Stimulated activated CD4-positive, alpha-beta T cell treated with anti-CD3 and anti-CD28 coated beads, Interleukin-12 subunit alpha, Interleukin-12 subunit beta, amount 100 ng/mL, for 24 hours (primary cell): ENCODE measurements at places on chromosomes 2 and 18.

DNA sequence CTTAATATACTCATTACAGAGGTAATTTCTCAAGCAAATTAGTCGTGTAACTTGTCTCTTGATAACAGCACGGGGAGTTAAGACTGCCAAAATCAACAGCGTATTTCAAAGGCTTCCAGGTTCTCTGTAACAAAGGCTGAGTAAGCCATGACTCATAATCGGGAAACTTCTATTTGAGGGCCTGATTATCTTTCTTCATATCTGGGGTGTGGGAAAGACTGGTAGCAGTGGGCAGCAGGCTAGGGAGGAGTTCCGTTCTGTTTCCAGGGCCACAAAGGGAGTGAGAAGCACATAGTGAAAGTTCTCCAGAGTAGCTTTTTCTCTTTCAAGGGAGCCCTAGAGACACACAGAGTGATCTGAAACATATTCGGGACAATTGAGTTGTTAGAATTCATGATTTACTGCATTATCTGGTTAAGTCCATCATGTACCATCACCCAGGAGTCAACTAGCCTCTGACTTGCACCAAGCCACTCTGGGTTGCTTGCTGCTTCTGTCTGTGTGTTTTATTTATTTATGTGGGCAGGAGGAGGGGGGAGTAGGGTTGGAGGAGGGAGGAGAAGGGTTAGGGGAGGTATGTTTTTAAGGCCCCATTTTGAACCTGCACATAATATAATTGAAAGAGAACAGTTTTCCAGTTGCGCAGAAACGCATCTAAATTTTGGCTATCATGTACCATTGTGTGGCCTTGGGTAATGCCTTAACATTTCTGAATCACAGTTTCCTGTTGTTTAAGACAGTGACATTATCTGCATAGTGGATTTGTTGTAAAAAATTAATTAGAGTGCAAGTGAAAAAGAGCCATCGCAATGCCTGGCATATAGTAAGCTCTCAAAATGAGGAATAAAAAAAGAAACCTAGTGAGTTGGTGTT lies 80.5 kb upstream of the ITPRID2 start:
- no peak for DNase-seq

DNA sequence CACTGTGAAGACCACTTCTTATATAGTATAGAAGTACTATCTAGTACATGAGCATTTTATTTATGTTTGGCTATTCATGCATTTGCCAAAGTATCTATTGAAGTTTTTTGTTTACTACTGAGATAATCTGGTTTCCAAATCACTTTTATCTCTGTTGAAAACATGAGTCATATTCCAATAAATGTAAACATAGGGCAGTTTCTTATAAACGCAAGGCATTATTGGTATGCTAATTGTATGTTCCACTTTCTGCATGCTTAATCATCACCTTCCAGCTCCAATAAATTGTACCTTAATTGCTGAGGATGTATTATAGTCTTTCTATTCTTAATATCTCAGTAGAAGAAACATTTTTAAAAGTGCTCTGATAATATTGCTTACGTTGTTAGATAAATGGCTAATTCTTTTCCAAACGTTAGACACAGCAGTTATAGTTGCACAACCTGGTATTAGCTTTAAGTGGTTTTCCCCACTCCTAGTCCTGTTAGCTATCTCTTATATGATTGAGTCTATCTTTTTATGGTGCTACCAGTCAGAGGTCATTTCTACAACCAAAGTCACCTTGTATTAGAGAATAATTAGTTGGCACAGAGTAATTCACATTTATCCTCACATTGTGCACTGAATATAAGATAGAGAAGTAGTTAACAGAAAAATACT lies 17.2 kb downstream of the ITGA4 start:
- no peak for DNase-seq

GRCh38 chr2:106358081-106358480 lies 110.1 kb downstream of the RGPD3 start:
- no peak for DNase-seq

DNA sequence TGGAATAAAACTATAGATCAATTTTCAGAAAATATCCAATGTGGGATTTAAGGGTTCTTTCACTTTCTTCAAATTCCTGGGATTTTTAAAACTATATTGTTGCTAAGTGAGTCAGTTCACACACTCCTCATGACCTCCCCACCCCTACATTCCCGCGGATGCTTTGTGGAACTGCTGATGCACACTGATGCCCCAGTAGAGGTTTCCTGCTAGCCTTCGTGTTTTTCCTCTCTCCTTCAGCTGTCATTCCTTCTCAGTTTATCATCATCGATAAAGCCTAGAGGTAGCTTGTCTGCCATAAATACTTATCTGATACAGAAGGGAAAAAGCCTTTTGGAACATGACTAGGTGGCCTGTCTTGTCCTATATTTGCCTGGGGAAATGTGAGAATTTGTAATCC lies 67.4 kb upstream of the GALNT5 start:
- DNase-seq, result no peak

- DNase-seq, result no peak
Observed at GRCh38 chr18:70397259-70397925, 108.5 kb downstream of the SOCS6 start.

- DNase-seq, result peak; percentile 46
Observed at GRCh38 chr2:190678444-190679162, 29.7 kb downstream of the NAB1 start.

GRCh38 chr18:48105317-48105716 lies 174.9 kb upstream of the SMAD2 start:
- DNase-seq, result no peak

GRCh38 chr2:206657087-206657486 lies 14.8 kb downstream of the FAM237A start:
- no peak for DNase-seq

DNA sequence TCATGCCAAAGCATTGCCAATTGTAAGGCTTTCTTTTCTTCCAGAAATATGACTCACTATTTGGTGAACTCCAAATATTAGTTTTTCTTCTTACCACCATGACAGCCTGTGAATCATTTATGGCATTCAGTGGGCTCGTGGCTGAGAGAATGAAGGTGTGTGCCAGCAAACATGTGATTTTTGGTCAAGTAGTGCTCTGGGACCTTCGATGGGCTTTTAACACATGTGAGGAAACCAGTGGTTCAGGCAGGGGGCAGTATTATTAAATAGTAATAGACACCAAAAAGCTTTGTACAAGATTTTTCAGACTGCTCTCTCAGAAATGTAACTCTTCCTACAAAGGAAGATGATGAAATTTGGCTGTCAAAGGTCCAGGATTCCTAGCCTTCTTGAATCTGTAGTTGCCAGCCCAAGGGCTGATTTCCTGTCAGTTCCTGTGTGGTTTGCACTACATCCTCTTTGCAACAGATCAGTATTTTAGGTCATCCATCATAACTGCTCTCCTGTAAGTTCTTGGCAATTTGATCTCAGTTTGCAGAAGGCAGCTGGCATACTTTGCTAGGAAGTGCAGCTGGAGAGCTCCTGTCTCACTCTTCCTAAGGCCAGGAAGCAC lies 64.3 kb downstream of the BABAM2 start:
- no peak for DNase-seq

GRCh38 chr2:197247083-197247482 lies 63.5 kb downstream of the ANKRD44 start:
- DNase-seq, result no peak

GRCh38 chr2:19711470-19712372 lies 190.1 kb downstream of the TTC32 start:
- no peak for DNase-seq

DNA sequence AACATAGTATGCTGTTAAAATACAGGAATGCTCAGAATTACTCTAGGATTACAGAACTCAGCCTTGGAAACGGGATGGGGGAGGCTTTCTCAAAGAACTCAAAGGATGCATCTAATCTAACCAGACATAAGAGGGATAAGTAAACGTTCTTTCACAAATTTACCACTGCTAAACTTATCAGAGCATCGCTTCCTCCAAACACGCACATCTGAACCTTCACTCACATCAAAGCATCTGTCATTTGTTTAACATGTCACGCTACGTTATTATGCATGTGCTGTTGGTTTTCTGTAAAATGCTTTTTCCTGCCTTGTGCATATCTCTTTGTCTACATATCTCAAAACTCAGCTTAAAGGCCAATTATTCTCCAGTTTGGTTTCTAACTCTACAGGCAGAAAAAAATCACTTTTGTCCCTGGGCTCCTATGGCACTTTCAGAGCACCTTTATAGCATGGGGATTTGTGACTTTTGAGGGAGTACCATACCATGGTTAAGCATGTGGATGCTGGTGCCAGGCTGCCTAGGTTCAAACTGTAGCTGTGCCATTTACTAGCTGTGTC lies 106.7 kb upstream of the FSHR start:
- DNase-seq, result no peak

- no peak for DNase-seq
Observed at GRCh38 chr2:44954889-44955592, 13.5 kb downstream of the SIX3 start.

- no peak for DNase-seq
Observed at GRCh38 chr2:149346272-149346671, 15.9 kb downstream of the LYPD6 start.

- no peak for DNase-seq
Observed at GRCh38 chr2:140502951-140503630, 1627.7 kb downstream of the LRP1B start.

DNA sequence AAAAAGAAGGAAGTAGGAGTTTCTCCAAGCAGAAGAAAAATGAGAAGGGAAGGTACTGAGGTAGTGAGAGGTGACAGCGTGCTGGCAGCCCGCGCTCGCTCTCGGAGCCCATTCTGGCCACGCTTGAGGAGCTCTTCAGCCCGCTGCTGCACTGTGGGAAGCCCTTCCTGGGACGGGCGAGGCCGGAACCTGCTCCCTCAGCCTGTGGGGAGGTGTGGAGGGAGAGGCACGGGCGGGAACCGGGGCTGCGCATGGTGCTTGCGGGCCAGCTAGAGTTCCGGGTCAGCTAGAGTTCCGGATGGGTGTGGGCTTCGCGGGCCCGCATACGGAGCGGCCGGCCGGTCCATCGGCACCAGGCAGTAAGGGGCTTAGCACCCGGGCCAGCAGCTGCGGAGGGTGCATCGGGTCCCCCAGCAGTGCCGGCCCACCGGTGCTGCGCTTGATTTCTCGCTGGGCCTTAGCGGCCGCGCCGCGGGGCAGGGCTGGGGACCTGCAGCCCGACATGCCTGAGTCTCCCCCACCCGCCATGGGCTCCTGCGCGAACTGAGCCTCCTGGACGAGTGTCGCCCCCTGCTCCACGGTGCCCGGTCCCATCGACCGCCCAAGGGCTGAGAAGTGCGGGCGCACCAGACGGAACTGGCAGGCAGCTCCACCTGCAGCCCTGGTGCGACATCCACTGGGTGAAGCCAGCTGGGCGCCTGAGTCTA lies 11.1 kb upstream of the CYS1 start:
- DNase-seq, result no peak

DNA sequence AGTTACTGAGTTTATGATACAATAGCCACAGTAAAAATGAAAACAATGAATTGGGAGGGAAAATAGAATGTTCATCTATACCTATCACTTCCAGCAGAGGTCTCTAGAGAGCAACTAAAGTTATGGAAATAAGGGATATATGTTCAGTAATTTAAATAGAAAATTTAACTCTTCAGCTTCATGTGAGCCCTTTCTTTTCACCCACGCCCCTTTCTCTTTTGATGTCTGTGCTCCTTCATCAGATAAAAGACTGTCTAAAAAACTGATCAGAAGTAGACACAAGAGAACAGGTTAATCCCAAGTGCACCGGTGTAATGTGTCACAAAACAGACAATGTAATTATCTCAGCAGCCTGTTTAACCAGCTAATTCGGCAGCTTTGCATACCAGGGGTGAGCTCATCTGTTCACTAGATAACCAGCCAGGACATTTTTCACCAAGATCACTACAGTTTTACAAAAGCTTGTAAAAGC lies 238.5 kb upstream of the ERBB4 start:
- DNase-seq, result no peak

GRCh38 chr2:171568089-171568488 lies 45.8 kb downstream of the CYBRD1 start:
- DNase-seq, result no peak

- DNase-seq, result no peak
Observed at GRCh38 chr2:101509499-101510284, 34.8 kb upstream of the RFX8 start.

DNA sequence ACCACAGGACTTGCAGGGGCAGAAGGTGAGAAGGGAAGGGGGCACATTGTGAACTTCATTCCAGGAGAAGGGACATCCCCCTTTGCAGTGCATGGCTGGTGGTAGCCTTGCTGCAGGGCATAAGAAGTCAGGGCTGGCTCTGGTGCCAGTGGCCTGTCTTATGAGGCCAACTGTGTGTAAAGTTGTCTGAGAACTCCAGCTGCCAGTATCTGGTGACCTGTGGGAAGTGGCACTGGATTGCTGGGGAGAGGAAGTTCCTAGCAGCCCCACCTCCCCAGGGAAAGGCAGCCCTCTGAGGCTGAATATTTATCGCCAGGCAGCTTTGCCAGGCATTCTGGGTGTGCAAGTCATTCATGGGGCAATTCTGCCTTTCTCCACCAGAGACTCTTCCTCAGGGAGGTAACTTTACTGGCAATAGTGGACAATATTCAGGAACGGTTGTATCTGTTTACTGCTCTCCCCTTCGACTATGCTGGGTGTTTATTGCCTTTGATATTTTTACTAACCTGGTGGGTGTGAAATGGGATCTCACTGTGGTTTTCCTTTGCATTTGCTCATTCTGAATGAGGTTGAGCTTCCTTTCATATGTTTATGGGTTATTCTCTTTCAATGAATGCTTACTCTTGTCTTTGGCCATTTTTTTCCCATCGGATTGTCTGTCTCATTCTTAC lies 12.3 kb downstream of the TRPM8 start:
- DNase-seq, result no peak

DNA sequence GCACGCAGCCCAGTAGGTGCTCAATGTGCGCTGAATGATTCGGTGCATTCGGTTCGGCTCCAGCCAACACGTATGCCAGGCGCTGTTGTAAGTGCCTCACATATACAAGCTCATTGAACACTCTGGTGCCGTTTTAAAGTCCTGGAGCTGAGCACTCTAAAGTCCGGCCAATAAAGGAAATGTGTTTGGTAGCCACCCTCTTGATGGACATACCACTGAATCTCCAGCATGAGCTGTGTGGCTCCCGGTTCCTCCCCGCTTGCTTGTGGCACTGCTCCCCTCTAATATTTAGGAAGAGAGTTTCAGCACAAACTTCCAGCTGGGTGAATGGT lies 112.1 kb downstream of the MCFD2 start:
- no peak for DNase-seq

DNA sequence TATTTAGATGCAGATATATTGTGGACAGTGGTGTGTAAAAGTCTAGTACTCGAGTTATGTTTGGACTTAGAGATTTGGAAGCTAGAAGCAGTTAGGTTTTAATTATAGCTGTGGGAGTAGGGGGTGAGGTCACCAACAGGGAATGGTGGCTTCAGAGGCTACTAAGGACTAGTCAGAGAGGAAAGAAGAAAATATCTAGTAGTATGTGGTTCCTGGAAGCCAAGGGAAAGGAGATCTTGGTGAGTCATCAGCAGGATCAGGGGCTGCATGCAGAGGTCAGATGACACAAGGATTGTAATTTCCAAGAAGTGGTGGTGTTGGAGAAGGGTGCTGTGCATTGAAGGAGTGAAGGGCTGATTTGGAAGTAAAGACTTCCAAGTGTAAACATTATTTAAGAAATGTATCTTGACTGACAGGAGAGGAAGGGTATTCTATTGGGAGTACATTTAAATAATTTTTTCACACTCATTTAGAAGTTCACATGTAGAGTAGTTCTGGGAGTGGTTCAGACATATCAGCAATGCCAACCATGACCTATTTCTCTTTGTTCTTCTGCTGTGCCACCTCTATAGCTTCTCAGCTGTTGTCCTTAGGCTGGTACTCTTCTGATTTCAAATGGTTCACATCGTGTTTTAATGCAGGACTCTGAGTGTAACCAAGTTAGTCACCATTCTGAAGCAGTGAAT lies 59.1 kb downstream of the ACSL3 start:
- DNase-seq, result no peak
